AG08396 (cell line): ENCODE measurements at places on chromosomes 12 and 14.

- peak; percentile 3 for DNase-seq
Measured at GRCh38 chr14:96634481-96634880, 132.3 kb downstream of the PAPOLA start.

- DNase-seq, result no peak
Measured at GRCh38 chr12:32542428-32543229, 136.5 kb upstream of the DNM1L start.

DNA sequence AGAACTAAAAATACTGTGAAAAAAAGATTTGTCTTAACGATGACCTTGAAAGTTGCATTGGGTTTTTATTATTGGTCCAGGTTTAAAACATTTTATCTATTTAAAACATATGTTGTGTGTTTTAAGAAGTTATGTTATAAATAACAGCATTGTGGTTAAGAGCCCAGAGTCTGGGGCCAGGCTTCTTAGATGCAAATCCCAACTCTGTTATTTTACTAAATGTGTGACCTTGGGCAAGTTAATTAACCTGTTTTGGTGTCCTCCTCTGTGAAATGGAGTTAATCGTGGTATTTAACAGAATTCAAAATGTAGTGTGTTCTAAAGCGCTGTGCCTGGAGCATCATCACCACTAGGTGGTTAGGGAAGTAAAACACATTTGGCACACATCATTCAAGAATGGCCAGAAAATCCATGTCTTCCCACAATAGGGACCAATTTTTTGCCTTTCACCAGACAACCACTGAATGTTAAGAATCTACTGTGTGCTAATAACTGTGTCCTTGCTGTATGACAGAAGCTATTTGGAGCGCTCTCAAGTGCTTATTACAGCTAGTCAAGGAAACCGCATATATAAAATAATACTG, 133.3 kb downstream of the MON2 start:
- peak; percentile 7 for DNase-seq

DNA sequence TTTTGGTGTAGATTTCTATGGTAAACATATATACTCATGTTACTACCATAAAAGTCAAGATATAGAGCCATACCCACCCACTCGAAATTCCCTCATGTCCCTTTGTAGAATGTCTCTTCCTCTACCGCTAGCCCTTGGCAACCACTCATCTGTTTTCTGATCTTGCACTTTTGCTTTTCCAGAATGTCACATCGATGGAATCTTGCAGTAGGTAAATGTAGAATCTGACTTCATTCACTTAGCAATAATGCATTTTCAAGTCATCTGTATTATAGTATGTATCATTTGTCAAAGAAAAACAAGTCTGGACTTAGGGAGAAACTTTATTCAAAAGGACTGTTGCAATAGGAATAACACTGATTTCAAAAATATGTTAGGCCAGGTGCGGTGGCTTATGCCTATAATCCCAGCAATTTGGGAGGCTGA, 19.3 kb upstream of the CLEC2D start:
- DNase-seq, result no peak

- DNase-seq, result no peak
Measured at GRCh38 chr14:100895411-100895810, 8.1 kb downstream of the RTL1 start.

DNA sequence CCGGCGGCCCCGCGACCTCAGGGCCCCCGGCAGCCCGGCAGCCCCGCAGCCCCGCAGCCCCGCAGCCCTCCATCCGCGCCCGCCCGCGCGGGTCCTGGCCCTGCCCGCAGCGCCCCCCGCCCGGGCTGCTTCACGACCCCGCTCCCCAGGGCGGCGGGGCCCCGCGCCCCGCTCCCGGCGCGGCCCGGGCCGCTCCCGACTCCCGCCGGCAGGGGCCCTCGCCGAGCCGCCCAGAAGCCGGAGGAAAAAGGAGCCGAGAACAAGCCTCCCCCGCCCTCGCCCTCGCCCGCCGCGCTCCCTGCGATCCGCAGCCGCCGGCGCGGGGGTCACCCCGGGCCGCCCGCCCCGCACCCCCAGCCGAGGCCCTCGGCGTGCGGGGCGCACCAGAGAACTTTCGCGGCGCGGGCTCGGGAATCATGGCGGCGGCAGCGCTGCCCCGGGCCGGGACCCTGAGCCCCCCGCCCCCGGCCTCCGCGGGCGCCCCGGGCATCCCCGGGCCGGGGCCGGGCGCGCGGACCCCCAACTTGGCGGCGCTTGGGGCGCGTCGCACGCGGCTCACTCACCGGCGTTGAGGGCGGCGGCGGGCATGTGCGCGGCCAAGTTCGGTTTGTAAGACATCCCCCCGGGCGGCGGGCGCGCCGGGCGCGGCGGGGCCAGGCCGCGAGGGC, 521 bp downstream of the CDK2AP1 start:
- peak; percentile 92 for DNase-seq

- DNase-seq, result peak; percentile 58
Measured at GRCh38 chr12:58803908-58804307, 116.4 kb downstream of the LRIG3 start.

DNA sequence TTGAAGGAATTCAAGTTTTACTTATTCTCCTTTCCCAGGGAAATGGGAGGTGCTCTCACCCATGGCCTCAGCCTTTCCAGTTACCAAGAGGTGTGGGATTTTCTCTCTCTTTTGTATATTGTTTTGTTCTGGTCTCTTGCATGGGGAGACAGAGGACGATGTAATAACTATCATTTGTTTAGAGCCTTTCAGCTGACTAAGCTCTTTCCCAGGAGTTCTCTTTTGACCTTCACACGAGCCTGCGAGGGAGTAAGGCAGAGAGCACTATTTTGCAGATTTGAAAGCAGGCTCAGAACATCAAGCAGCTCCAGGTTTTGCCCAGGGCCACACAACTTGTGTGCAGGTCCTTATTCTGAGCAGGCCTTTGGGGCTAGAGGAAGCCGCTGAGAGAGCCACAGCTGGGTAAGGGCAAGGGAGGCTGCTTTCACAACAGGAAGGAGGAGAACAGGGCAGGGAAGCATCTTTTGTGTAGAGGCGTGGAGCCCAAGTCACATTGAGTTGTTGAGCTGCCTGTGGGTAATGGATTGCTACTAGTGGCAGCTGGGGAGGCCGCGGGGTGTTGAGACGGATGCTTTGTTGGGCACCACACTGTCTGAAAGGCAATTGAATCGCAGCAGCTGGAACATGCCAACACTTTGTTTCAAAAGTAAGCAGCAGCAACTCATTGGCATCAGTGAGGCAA, 116.2 kb downstream of the PRMT8 start:
- no peak for DNase-seq

GRCh38 chr12:109771746-109772621, 58.4 kb downstream of the FAM222A start:
- no peak for DNase-seq

- no peak for DNase-seq
Measured at GRCh38 chr12:28340261-28341045, 150.2 kb downstream of the CCDC91 start.

GRCh38 chr12:3250576-3250975, 173.4 kb downstream of the TSPAN9 start:
- no peak for DNase-seq

DNA sequence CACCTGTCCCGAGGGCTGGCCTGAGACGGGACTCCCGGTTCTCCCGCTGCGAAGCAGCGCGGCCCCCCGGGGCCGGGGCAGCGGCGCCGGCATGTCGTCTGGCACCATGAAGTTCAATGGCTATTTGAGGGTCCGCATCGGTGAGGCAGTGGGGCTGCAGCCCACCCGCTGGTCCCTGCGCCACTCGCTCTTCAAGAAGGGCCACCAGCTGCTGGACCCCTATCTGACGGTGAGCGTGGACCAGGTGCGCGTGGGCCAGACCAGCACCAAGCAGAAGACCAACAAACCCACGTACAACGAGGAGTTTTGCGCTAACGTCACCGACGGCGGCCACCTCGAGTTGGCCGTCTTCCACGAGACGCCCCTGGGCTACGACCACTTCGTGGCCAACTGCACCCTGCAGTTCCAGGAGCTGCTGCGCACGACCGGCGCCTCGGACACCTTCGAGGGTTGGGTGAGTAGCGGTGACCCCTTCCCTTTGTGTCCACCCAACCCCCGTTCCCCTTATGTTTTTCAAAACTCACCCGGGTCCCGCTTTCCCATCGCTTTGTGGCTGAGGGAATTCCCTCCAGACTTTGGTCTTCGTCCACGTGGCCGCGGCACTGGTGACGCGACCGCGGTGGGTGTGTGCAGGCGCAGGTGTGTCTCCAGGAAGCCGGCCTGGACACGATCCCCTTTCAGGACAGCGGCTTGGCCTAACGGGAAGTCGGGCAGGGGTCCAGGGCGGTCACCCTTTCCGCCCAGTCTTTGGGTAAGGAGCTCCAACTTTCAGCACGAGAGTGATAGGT, 826 bp downstream of the PRKCH start:
- DNase-seq, result no peak

DNA sequence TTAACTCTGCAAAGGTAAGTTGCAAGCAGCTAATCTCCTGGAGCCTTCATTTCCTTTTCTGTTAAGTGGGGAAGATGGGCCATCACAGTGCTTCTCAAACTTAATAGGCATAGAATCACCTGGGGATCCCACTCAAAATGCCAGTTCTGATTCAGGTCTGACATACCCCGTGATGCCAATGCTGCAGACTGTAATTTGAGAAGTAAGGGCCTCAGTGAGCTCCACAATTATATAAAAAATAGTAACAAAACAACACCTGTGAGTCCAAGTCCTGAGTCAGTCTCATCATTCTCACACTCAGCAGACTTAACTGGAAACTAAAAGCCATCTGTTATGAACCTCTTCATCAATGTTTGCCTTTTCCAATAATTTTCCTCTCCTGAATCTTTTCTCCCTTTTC, 10.8 kb upstream of the PSMA6 start:
- DNase-seq, result no peak

- no peak for DNase-seq
Measured at GRCh38 chr12:78208092-78208491, 377.4 kb downstream of the NAV3 start.

DNA sequence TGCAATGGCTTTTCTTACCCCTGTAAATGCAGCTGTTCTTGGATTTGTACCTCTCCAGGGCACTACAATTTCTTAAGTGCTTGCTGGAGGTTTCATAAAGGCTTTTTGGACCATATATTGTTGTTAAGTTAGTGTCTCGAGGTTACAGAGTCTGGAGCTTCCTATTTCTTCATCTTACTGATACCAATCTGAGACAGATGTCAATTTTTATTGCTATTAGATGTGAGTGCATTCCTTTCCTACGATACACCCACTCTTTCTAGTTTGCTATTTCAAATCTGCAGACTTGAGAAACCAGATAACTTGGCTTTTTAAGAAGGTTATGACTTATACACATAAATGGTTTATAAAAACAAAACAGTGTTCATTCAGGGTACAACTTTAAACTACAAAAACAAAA, 2.1 kb downstream of the NOXRED1 start:
- no peak for DNase-seq

- DNase-seq, result no peak
Measured at GRCh38 chr12:17062267-17063036, 456.5 kb upstream of the LMO3 start.

DNA sequence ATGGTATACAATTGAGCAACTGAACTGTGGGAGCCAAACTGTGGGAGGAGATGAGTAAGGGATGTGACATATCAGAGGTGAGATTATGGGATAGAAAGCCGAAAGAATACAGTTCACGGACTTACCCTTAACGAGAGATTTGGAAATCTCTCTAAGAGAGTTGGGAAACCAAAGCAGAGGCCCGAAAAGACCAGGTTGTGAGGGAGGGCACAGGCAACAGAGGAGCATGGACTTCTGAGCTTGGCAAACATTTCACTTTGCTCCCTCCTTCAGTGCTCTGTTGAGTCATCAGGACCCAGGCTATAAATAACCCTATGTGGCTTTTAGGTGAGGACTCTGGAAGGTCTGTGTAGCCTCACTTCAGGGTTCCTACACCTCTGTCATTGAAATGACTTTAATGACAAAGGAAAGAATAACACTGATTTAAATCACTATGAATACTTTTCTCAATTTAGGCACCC, 120.6 kb downstream of the TGFB3 start:
- DNase-seq, result peak; percentile 23

DNA sequence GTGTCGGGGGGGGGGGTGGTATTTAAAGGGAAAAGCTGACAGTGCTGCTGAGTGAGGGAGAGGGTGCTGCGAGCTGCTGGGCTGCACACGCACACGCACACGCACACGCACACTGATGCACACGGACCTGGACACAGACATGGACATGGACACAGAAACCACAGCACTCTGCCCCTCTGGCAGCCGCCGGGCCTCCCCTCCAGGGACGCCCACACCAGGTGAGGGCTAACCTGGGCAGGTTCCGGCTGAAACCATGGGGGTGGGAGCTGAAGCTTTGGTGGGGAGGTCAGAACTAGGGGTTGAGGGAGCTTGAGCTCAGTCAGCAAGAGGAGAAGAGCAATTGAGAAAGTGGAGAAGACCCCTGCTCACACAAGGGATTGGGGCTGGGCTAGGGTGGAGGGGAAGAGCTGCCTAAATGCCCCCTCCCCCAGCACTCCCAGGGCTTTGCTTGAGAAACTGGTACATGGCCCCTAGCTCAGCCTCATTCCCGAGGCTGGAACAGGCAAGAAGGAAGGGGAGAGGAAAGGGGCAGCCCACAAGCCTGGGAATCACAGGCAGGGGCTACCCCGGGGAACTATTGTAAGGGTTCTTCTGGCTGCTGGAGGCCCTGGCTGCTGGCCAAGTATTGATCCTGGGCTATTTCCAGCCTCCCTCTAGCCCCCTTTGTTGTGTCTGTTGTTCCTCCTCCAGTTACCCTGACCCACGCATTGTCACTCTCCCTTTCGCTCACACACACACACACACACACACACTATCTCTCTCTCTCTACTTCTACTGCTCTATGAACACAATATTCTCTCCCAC, at the start of gene REM2:
TSS of gene REM2 (plus strand) at position 50 of the 804 bp plus-strand sequence. CDS start at position 116, 66 bp downstream.
- DNase-seq, result no peak

DNA sequence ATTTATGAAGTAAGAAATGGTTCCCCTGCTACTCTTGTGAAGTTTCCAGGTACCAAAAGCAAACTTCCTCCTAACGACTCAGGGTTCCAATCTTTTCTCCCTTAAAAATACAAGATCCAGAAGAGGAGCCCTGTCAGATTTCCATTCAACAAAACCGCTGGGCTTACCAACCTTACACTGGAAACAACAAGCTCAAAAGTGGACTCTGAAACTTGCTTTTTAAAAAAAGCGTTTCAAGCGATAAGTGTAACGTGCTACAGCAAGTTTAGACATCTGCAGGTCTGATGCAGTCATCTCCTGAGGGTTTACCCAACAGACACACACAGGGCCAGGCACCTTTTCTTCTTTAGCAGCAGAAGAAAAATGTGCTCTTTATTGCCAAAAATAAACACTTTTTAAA, 6.9 kb upstream of the CREBL2 start:
- DNase-seq, result no peak

- DNase-seq, result no peak
Measured at GRCh38 chr12:88921434-88921833, 341.2 kb upstream of the KITLG start.
